ENCODE measurements at places on chromosomes 16 and 17.

GRCh38 chr16:732936-733335, 6.0 kb downstream of the HAGHL start:
- DNase-seq = no peak

GRCh38 chr17:11986179-11986941, 10.9 kb downstream of the ZNF18 start:
- DNase-seq = no peak

DNA sequence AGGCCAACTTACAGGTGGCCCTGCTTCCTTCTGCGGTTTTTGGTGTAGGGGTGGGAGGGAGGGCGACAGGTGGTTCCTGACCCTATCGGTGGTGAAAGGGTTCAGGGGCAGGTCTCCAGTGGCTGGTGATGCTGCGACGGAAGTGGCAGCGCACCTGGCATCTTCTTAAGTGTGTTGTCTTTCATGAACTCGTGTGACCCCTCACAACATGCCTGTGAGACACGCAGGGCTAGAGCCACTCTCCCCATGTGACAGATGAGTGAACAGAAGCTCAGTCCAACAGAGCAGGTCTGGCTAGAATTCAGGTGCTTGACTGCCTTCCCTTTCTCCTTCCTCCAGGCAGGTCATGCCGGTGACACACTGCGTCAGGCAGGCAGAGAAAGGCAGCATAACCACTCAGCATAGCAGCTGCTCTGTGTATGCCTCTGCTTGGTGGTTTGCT, 8.0 kb downstream of the TNFAIP1 start:
- no peak for DNase-seq

DNA sequence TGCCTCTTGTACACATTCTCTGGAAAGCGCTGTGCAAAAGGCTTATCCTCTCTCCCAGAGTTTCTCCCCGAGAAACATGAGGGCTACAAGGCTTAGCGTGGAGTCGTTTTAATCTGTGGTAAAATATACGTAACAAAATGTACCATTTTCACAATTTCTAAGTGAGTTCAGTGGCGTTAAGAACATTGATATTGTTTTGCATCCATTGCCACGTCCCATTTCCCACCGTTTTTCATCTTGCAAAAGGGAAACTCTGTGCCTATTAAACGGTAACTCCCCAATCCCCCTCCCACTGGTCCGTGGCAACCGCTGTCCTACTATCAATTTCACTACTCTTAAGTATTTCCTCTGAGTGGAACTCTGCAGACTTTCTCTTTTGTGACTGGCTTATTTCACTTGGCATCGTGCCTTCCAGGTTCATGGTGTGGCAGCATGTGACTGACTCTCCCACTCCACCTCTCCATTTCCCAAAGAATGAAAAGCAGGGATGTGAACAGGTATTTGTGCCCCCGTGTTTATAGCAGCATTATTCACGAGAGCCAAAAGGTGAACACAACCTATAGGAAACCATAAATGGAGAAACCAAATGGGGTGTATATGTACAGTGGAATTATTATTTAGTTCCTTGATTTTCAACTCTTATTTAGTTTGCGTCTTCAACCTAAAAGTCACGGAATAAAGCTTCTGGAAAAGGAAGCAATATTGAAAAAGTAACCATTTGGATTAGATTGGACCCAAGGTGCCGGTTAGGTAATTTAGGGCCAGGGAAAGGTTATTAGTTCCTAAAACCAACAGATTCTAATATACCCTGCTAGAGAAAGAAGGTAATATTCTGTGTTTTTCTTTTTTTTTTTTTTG, 1.1 kb upstream of the USP32 start:
- peak; percentile 75 for DNase-seq

DNA sequence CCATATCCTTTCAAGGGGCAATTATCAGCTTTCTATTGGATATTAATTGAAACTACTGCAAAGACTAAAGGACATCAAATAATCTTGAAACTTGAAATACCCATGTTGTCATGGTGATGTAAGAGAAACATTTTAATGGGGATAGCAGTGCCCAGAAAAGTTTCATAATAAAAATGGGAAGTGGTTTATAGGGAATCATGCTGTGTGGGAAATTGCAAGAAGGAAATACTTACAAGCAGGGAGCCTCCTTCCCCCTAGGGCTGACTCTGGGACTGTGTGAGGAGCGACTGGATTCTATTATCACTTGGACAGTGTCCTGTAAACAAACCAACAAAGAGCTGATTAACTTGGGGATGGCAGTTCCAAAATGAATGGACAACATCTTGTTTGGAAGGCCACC, 1393.1 kb upstream of the GOT2 start:
- DNase-seq = no peak

DNA sequence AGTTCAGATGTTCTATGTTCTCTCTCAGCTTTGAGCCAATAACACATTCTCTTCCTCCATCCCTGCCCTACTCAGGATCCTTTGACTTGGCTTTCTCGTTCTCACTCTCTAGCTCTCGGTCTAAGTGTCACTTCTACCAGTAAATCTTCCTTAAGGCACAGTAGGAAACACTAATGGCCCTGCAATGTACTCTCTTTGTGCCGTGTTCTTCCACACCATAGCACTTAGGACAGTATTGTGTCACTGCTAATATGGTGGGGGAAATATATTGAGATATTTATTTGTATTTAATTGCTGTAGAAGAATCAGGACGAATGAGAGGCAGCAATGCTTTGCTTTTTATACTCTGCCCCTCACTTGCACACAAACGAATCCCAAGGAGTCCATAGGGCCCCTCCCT, 493.1 kb downstream of the SHISA9 start:
- no peak for DNase-seq

DNA sequence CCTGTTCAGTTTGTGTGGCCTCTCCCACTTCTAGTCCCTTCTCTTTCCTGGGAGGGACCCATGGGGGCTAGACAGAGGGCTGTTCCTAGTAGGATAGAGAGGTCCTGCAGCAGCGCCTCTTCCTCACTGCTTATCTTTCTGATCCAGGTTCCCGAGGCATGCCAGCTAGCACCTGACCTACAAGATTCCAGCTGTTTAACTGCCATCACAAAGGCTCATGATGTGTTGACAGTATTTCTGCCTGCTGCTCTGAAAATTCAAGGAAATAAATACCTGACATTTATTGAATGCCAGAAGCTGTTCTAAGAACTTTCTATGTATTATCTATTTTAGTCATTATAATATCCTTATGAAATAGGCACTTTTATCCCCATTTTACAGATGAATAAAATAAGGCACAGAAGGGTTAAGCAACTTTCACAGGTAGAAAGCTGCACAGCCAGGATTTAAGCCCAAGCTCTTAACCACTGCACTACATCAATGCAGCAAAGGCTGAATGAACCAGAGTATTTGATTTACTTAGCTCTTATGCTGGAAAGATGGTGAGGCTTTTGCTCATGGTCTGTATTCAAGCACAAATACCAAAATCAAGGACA, 38.8 kb downstream of the HEATR6 start:
- DNase-seq = no peak

GRCh38 chr16:1895068-1895467, 23.1 kb upstream of the MEIOB start:
- no peak for DNase-seq

- peak; percentile 78 for DNase-seq
Measured at GRCh38 chr16:3112058-3112880, at the start of gene ZNF205. TSS of gene ZNF205 (plus strand) at chr16:3112586. CDS start at chr16:3113431, 845 bp downstream.

DNA sequence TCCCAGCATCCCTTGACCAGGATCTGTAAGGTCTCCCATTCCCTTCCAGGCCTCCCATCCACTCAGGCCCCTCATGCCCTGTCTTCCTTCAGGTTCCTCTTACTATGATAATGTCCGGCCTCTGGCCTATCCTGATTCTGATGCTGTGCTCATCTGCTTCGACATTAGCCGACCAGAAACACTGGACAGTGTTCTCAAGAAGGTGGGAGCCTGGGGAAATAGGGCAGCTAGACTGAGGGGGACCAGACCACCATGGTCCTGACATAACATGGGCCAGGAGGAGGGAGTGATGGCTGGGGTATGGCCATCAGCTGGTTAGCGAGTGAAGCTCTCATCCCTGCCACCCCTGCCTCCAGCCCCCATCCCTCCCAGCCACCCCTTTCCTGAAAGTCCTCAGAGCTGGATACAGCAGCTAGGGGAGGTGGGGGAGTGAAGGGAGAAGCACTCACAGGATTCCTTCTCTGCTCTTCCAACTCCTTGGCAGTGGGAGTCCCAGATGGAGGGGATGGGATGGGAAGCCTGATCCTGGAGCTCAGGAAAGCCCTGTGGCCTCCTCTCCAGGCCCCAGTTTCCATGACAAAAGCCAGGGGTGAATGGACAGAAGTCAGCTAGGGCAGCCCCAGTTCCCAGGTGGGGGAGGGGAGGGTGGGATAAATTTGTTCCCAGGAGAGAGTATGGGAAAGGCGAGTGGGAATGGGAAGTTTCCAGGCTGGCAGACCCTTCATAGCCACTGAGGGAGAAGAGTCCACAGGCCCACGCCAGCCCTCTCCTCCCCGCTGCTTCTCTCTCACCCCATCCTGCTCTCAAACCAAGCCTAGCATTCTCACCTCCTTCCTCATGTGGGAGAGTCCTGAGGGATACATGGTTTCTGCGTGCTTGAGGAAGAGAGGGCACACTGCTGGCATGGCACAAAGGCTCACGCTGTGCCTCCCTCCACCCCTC, 2.3 kb downstream of the RND2 start:
- DNase-seq = no peak

DNA sequence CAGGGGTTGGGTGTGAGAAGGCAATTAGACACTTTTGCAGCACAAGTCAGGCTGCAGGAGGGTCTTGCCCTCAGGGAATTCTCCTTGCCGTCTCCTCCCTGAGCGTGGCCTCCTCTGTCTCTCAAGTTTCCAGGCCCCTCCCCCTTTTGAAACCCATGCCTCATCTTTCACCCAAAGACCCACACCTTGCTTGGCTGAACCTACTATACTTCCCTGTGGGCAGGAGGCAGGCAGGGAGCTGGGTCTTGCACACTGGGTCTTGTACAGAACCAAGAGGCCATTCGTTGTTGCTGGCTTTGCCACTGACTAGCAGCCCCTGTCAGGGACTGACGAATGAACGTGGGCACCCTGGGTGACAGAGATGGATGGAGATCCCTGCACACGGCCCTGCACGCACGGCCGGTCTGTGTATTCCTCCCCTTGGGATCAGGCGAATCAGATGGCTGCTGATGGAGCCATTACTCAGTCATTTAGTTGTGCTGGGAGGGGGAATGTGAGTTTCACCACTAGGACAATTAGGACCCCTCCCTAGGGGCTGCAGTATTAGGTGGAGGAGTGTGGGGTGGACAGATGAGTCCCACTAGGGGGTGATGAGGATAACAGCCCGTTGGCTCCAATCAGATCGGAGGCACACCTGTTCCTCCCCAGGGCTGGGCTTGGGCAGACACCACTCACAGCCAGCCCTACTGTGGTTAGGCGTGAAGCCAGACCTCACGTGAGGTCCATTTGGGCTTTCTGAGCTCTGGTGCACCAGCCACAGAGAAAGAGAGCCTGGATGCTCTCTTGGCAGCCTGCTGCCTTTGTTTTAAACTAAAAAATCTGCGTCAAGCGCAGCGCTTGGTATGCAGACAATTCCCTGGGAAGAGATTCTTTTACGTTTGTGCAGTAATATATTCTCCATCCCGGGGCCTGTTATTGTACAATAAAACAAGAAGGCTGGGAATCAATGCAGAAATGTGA, 167.7 kb upstream of the WSCD1 start:
- no peak for DNase-seq

DNA sequence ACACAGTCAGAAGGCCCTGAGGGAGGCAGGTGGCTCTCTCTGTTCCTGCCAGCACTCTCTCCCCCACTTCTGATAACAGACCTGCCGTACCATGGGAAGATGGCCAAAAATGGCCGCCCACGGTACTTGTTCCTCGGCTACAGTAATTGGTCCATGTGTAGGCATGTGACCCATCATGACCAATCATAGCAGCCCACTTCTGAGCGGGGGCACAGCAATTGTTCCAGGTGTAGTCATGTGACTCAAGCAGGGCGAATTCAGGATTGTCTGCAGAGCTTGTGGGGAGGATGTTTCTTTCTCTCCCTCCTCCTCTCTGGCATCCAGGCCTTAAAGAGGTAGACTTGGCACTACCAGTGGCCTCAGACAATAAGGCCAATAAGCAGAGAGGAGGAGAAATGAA, 250.4 kb downstream of the MRTFB start:
- no peak for DNase-seq

GRCh38 chr17:62761884-62762283, 46.2 kb downstream of the MARCHF10 start:
- no peak for DNase-seq

DNA sequence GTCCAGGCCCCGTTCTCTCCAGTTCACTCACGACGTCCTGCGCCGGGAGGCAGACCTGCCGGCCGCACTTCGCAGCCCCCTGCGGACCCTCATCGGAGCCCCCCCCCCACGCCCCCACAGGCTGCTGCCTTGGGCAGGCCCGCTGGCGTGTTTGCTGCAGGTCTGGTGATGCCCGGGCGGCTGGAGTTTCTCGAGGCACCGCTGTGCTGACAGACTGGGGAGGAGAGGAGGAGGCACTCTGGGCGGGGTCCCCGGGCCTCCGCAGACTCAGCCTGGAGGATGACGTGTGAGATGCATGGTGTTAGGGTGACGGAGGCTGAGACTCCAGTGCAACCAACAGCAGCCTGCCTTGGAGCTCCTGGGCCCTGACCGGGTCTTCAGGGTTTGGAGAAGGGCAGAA, 24.1 kb downstream of the BAIAP2 start:
- peak; percentile 40 for DNase-seq

GRCh38 chr17:82204831-82205719, 7.6 kb downstream of the CCDC57 start:
- peak; percentile 84 for DNase-seq

GRCh38 chr16:528111-529011, 849 bp downstream of the CAPN15 start:
- peak; percentile 71 for DNase-seq

DNA sequence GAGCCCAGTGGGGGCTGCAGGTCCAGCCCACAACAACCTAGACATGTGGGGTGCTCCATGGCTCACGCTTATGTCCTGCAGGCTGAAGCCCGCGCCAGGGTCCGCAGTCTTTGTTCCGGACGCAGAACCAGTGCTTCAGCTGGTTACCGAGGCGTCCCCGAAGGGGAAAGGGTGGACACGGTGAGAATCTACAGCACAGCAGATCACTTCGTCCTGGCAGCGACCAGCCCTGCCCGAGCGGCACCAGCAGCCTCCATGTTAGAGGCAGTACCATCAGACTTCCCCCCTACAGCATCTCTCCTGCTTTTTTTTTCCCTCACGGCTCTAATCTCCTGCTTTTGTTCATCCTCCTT, 1736.4 kb downstream of the TP53TG3F start:
- DNase-seq = no peak

GRCh38 chr17:19021622-19022083, 17.1 kb upstream of the FAM83G start:
- DNase-seq = no peak

Data from cardiac fibroblast (primary cell).